ENCODE measurements at places on chromosomes 12 and 14.

GRCh38 chr14:54805070-54805444 lies 97.6 kb downstream of the GCH1 start:
- DNase-seq: no peak

GRCh38 chr14:52080158-52080800 lies 11.4 kb upstream of the NID2 start:
- no peak for DNase-seq

DNA sequence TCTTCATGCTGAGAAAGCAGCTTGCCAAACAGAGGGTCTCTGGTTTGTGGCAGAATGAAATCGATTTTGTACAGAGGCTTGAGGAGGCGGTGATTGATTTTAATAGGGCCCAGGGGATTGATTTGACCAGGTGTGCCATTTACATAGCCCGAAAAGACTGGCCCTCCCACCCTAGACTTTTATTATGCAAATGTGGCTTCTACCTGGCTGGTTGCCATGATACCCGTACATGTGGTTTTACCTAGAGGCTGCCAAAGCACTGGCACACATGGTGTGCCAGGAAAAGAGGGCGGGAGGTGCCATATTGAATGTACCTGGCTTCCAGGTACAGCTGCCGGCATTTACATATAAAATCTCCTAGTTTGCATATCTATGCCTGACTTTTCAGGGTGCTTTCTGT lies 18.0 kb upstream of the GUCY2C start:
- DNase-seq: no peak

- no peak for DNase-seq
Measured at GRCh38 chr12:107329569-107330324, 236.4 kb upstream of the CRY1 start.

GRCh38 chr12:27530157-27530922 lies 6.3 kb downstream of the PPFIBP1 start:
- DNase-seq: no peak

GRCh38 chr12:89529738-89530137 lies 3.9 kb upstream of the POC1B start:
- DNase-seq: no peak

All from endothelial cell (in vitro differentiated cells).